ENCODE measurements at places on chromosomes 1 and 21. TPM values are rescaled to one million over a fixed set of nuclear protein-coding genes. Genes with fewer than 3 reads are reported as not detected.

DNA sequence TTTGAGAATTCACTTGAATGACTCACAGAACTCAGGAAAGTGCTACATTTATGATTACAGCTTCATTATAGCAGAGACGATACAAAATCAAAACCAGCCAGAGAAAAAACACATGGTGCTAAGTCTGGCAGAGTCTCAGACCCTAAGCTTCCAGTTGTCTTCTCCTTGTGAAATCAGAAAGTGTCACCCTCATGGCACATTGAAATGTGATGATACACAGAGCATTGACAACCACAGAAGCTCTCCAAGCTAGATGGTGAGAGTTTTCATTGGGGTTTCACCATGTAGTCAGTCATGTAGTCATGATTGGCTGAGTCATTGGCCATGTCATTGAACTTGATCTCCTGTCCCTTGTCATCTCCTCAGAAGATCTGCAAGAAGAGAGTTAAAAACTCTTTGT is 526.6 kb downstream of the MRPL39 start:
- no peak for DNase-seq

CYP4Z1 gene
- polyA plus RNA-seq: not detected

PLEKHG5 gene
- polyA plus RNA-seq: not detected

PPIH gene
- 70.8 TPM for polyA plus RNA-seq

GRCh38 chr1:17251701-17252376 is 2.9 kb downstream of the PADI3 start:
- DNase-seq: no peak

DNA sequence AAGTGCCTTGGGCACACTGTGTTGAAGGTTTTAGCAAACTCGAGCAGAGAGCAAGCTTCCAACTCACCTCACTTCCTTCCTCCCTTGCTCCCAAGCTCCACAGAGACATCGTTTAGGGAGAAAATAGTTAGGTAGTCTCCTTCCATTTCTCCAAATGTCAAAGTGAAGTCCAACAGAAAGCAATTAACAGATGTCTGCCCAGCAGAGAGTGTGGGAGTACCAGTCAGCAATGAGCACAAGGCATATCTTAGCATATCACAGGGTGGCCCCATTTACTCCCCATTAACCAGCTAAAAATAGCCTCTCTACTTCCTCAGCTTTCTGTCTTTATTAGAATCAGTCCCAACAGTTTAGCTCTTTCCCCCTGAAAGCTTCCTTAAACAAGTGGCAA is 334.2 kb upstream of the CAMK1G start:
- DNase-seq: no peak

CD247 gene
- 4.5 TPM for polyA plus RNA-seq

DNA sequence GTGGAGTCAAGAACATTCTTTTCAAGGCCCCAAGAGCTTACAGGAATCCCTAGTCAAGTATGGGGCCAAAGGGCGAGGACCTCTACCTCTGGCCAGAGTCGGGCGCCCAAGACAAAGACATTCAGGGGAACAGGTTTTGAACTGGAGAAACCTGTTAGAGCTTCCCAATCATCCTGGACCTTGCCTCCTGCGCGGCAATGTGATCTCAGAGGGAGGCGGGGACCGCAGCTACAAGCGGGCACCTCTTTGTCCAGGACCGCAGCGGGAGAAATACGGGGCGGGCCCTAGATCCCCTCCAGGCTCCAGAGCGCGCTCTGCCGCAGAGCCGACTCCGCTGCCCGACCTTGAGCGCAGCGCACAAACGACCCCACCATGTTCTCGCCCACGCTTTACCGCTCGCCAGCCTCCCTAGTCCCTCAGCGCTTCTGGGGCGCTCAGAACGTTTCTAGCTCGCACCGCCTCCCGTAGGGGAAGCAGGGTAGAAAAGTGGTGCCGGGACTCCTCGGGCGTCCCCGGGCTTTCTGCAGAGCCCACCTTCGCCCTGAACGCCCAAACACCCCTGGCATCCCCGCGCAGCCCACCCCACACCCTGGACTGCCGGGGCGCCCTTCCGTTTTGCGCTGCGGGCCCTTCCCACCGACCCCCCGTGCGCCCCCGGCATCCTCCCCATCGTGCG is 28.1 kb downstream of the RABIF start:
- DNase-seq: peak; percentile 23

DNA sequence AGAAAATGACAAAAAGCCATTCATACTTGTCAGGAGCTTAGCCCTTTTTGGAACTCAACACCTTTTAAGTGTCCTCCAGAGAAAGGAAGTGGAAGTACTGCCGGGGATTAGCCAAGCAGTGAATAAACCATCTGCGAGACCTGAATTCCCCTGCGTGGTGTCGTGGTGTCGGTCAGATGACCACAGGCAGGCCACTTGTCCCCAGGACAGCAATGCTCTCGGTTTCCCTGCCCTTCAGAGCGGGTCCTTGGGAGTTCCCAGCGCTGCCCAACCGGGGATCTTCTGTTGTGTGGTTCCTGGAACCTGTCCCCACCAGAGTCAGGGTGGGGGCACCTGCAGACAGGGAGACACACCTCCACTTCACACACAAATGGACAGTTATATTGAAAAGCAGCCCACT is 9.2 kb downstream of the GPR157 start:
- no peak for DNase-seq

CCDC27 gene
- polyA plus RNA-seq: not detected

DNA sequence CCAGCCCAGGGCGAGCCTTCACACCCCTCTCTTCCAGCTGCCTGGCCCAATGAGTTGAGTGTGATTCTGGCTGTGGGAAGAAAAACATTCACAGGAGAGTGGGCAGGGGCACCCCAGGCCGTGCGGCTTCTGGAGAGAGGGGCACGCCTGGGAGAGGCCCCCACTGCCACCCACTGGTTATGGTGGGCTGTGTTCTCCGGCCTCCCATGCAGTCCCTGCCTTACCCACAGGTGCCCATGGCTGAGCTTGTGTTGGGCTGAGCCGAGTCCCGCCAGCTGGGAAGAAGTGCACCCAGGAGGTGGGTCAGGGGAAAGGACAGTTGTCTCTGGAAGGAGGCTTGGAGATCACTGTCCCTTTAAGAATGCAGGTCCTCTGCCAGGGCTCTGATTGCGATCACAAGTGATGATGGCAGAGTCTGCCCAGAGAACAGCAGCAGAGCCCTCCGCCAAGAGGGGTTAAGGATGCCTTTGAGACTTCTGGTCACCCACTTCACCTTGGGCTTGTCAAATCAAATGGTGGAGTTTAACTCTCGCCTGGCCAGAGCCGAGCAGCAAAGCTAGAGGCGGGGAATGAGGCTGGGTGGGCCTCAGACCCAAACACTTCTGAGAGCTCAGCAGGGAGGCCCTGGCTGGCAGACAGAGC is 124.7 kb upstream of the ARHGEF16 start:
- no peak for DNase-seq

DNA sequence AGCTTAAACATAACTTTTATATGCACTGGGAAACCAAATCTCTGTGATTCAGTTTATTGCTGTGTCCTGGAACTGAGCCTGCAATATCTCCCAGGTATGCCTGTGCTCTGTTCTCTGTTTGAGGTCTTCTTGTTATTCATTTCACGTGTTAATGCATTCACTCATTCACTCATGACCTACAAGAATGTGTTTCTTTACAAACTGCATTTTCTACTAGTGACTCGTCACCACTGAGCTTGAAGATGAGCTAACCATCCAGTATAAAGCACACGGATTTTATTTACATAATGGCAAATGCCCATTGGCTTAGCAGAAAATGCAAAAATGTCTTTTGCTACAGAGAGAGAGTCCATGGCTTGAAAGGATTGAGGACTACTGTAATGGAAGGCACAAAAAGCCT is 75.0 kb upstream of the DUSP10 start:
- DNase-seq: no peak

DNA sequence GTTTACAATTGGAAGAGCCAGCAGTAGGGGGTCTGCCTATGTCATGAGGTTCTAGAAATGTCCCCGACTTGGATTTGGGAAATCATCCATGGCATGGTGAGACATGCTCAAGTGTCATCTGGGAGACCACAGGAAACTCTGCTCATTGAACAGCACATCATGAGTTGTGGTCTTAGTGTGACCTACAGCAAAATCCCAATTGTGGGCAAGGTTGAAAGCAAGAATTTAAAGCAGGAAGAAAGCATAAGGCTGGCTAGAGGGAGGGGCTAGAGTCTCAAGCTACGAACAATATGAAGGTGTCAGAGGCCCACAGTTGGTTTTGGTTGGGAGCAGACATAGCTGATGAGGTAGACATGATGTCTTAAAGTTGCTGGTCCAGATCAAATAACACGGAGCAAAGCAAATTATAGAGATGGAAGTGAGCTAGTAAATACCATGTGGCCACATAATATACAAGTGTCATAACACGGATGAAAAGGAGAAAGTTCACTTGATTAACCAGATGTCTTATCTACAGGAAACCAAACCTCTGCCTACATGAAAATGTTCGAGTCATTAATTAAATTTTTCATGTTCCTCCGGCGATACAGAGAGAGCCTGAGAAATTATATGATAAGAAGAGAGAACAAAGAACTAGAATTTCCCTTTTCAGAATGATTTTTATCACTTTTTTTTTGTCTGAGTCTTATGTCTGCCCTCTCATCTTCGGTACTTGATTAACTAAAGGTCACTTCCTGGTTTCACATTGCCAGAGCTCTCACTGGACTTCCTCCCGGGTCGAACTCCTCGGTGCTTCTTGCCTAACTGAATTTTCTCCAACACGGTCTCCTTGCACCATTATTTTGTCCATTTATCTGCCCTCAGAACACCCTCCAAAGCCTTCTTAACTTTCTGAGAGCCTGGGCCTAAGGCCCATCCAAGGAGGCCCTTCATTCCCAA is 67.5 kb upstream of the DUSP10 start:
- peak; percentile 35 for DNase-seq

MPC2 gene
- 88.3 TPM for polyA plus RNA-seq

DNA sequence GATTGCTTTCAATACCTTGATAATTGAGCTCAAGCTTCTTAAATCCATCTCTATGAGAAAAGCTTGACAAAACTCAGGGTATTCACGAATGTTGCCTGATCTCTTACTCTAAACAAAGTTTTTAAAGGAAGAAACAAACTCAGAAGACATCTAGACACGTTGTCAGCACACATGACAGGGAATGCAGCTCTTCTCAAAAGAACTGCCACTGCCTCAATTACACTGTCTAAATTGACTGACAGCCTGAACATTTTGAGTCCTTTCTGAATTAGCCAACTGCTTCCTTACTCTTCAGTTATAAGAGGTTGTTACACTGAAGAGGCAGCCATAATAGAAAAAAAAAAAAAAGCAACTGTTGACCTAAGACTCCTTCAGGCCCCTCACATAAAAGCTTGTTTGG is 1646.7 kb upstream of the B3GALT2 start:
- no peak for DNase-seq

DNA sequence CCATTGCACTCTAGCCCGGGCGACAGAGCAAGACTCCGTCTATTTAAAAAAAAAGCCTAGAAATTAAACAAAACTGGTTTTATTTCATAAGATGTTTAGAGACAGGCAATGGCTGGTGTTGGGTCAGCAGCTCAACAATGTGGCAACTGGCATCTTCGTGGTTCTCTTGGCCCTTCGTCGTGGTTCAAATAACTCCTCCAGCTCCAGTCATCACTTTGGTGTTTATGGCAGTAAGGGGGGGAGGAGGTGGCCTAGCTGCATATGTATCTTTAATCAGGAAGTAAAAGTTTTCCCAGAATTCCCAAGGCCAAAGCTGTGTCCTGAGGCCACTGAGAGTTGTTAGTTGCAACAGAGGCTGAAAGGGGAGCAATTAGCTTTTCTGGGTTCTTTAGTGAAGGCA is 13.0 kb upstream of the LTN1 start:
- DNase-seq: no peak

DNA sequence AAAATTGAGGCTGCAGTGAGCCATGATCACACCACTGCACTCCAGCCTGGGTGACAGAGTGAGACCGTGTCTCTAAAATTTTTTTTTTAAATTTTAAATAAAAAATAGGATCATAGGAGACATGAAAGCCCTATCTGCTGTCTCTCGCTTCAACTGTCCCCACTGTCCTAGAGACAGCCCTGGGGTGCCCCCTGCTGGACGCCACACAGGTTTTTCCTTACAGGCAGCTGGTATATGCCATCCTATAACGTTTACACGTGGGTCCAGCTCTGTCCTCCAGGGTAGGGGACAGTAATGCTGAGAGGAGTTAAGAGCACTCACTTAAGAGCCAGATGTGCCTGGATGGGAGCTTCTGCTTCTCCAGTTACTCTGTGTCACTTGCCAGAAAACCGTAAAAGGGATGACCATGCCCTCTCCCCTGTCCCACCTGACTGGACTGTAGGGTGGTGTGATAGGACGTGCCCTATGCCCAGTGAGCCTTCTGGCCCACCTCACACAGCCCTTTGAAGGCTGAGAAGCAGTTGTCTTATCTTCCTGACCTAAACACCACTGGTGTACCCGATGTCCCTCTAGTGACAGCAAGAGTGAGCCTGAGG is 8.5 kb downstream of the FBXO2 start:
- DNase-seq: peak; percentile 66

DNA sequence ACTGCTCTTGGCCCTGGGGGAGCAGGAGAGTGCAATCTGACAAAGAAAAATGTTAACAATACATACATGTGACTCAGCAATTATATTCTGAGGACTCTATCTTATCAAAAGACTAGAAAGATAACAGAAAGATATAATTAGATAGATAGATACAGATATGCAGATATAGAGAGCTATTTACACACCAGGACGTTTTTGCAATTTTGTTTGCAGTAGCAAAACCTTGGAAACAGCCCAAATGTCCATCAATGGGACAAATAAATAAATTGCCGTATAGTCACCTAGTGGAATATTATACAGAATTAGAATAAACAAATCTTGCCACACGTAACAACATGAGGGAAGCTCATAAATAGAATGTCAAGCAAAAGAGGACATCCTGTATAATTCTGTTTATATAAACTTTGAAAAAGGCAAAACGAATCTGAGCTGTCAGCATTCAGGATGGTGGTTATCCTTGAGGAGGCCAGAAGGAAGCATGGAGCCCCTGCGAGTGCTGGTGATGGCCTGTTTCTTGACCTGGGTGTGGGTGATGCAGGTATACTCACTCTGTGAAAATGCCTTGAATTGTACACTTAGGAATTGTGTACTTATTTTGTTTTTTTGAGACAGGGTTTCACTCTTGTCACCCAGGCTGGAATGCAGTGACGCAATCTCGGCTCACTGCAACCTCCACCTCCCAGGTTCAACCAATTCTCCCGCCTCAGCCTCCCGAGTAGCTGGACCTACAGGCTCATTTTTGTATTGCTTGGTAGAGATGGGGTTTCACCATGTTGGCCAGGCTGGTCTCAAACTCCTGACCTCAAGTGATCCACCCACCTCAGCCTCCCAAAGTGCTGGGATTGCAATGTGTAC is 12.8 kb upstream of the TRIM63 start:
- DNase-seq: no peak

RIPPLY3 gene
- not detected for polyA plus RNA-seq

- DNase-seq: no peak
Measured at GRCh38 chr1:101260556-101261350, 23.9 kb downstream of the S1PR1 start.

NOS1AP gene
- not detected for polyA plus RNA-seq

DNA sequence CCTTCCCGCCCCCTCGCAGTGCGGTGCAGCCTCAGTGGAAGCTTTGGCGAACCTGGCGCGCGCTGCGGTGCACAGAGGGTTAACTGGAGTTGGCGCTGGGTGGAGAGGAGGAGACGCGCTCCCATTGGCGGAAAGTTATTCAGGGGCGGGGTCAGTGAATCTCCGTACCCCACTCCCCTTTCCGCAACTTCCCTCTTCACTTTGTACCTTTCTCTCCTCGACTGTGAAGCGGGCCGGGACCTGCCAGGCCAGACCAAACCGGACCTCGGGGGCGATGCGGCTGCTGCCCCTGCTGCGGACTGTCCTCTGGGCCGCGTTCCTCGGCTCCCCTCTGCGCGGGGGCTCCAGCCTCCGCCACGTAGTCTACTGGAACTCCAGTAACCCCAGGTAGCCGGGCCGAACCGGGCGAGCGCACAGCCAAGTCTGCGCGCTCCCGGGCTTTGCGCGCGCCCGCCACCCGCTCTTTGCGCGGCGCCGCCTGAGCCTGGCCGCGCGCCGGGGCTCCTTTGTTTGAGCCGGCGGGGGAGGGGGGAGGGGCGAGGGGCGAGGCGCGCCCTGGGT is at the start of gene EFNA4:
EFNA4 (plus strand) TSS at position 191 of the 561 bp plus-strand sequence; CDS start at position 275, 84 bp downstream.
- DNase-seq: peak; percentile 86
